Activated CD4-positive, alpha-beta T cell treated with anti-CD3 and anti-CD28 coated beads, Interleukin-2, Interleukin-6, amounts not matched to agents 100 ng/mL and 50 ng/mL, durations not matched to agents 16 hours and 8 hours (primary cell): ENCODE measurements at places on chromosomes 2 and 18.
A peak's percentile ranks its signal among the peaks of the same experiment; 100 is the strongest.

DNA sequence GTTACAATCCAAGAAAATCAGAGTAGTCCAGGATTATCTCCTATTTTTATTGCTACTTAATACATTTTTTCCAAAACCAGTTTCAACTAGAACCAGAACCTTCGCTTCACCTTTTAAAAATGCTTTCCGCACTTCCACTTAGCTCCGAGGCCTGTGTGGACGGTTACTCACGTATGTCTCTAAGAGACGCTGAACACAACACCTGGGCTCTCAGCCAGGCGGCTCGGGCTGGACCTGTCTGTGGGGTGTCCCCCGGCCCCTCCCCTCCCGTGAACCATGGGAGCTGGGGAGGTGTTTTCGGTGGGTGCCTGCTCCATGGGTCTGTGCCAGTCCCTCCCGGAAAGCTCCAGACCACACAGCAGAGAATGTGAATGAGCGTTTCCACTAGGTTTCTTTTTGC is 223.8 kb downstream of the GLI2 start:
- DNase-seq: no peak

GRCh38 chr18:73151086-73151485 is 283.3 kb upstream of the NETO1 start:
- DNase-seq: no peak

- DNase-seq: no peak
These were observed 884.3 kb downstream of the TSN start for GRCh38 chr2:122639711-122640110.

- DNase-seq: peak; percentile 33
These were observed 6.0 kb downstream of the DDX18 start for GRCh38 chr2:117820444-117820843.

DNA sequence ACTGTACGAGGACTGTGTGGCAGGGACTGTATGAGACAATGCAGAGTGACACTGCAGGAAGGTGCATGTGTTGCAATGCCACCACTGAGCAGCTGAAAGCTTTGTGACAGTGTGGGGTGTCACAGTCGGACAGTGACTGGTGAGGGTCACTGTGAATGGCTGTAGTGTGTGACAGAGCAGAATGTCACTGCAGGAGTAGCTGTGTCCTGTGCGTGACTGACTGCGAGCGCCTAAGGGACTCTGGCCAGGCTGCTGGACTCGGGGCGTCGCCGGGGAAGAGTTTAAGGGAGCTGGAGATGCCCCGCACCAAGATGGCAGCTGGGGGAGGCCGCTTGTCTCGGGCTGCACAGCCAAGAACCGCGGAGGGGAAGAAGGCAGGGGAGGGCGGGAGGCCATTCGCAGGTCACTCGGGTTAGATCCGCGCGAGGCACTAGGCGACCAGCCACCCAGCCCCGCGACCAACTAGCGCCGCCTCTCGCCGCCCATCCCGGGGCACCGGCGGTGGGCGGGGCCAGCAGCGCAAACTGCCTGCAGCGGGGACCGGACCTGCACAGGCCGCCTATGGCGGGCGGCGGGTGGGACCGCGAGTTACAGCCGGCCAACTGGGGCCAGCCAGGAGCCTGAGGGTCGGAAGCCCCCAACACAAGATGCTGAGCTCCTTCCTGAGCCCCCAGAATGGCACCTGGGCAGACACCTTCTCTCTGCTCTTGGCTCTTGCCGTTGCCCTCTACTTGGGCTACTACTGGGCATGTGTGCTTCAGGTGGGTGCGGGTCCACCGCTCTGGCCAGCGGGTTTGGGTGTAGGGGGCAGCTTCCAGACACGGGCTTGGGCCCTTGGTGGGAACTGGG is at the start of gene ABHD1:
Gene ABHD1 (plus strand): TSS at position 514 of the 849 bp plus-strand sequence. CDS start 134 bp downstream, at position 648.
- DNase-seq: peak; percentile 51

GRCh38 chr2:144349674-144350073 is 170.2 kb downstream of the ZEB2 start:
- DNase-seq: no peak

DNA sequence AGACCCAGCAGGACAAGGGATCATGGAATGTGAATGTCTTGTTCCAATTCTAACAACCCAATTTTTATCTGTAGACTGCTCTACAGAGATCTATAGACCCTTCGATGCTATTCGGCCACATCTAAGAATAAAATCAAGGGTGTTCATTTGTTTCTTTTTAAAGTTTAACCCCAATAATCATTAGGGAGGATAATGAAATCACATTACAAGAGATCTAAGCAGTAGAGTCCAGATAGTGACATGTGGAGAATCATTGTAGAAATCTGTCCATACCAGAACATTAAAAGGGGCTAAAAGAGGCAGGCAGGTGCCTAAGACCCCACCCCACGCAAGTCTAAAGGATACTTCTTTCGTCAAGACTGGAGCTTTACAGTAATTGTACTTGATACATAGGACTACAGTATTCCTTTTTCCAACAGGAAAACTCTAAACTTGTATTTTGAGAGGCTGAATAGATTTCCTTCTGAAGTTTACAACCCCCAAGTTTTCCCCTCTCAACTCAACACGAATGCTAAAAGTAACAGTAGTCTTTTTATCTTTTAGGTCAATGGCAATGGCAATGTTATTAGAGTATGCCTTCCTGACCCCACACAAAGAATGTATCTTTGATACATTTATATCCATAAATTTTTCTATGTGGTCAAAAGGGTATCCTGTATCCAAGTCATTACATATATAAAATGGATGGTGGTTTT is 183.7 kb downstream of the TCF4 start:
- no peak for DNase-seq

DNA sequence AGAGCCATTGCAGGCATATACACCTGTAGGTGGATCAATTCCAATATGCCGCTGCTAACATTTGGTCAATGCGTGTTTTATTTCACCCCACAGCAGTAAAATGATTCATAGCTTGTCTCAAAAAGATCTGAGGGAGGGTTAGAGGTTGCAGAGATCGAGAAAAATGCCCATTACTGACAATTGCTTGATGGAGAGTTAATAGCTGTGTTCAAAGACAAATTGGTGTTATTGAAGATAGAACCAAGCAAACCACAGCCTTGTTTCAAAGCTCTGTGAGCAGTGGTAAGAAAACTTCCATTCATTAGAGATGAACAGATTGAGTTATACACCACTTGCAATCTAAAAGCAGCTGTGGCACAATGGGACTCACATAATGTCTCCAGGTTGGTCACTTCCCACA is 95.4 kb downstream of the KCNE4 start:
- DNase-seq: no peak

GRCh38 chr2:38945372-38945771 is 55.7 kb downstream of the ARHGEF33 start:
- DNase-seq: no peak

DNA sequence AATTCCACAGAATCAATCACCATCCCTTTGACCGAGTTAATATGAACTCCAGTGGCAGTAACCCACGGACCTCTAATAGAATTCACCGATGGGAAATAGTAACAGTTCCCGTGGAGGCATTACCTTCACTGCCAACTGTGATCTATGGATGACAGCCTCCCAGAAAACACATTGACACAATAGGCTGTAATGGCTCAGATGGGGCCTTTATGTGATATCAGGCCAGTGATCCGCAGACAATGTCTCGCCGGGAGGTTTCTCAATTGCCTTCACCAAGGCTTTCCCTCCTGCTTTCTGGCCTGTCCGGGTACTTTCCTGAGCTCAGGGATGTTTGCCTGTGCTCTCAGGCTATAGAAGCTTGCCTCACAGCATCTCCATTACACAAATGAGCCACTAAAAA is 34.4 kb upstream of the KLF7 start:
- no peak for DNase-seq

DNA sequence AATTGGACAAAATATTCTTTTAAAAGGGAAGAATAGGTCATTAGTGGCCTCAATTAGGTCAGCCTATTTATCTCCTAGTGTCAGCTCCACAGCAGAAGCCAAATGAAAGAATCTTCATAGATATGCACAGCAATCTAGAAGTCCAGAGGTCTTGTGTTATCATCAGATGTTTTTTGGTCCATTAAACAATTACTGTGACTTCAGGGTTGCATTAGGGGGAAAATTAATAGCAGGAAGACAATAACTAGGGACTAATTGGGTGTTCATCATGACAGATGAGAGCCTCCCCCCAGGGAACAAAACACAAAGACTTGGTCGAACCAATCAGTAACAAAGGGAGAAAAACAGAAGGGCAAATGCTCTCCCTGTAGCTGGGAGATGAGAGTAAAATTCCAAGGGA is 264.7 kb downstream of the PTH2R start:
- no peak for DNase-seq

GRCh38 chr2:68124321-68124720 is 33.4 kb upstream of the PNO1 start:
- no peak for DNase-seq

DNA sequence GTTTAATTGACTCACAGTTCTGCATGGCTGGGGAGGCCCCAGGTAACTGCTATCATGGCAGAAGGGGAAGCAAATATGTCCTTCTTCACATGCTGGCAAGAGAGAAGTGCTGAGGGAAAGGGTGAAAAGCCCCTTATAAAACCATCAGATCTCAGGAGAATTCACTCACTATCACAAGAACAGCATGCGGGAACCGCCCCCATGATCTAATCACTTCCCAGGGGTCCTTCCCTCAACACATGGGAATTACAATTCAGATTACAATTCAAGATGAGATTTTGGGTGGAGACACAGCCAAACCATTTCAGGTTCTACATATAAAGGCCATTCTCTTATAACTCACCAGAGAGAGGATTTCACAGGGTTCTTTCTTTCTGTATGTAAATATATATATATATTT is 62.9 kb downstream of the VRK2 start:
- no peak for DNase-seq

GRCh38 chr2:8794923-8795825 is 42.2 kb downstream of the KIDINS220 start:
- no peak for DNase-seq

GRCh38 chr2:160689441-160689840 is 195.8 kb upstream of the RBMS1 start:
- no peak for DNase-seq

DNA sequence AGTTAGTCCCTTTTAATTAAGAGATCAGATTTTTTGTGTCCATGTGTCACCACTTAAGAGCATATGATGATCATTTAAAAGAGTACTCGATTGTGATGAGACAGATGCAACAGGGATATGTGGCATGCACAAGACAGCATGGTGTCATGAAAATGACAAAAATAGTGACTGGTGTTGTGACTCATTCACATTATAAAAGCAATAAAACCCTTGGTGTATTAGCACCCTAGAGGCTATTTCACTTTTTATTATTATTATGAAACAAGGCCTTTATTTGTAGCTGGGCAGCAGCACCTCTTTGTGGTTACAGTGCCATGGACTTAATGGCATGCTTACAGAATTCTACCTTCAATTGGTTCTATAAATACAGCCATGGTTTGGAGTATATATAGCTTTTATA is 1296.0 kb upstream of the ZEB2 start:
- no peak for DNase-seq

GRCh38 chr2:58731488-58731869 is 490.4 kb upstream of the FANCL start:
- no peak for DNase-seq

GRCh38 chr2:191411472-191411871 is 166.3 kb downstream of the MYO1B start:
- DNase-seq: no peak

DNA sequence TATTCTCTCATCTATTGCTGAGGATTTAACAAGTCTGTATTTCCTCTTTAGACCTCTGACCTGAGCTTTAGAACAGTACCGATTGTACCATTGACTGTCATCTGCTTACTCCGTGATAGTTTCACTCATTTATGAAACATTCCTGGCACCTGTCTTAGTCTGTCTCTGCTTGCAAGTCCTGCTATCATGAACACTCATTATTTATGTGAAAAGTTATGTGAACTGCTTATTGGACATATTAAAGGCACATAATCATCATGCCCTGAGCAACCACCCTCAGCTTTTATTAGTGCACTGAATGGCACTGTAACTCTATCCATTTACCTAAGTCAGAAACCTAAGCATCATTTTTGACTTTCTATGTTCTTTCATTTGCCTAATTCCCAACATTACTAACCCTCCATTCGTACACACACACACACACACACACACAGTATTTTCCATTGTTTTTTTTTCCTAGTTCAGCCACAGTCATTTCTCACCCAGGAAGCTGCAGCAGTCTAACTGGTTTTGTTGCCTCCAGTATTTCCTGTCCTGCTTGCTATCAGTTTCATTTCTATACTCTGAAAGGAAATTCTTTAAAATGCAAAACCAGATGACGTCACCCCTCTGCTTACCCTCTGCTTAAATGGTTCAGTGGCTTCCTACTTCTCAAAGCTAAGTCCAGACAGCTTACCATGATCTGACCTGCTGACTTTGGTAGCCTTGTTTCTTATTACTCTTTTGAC is 146.1 kb downstream of the HAUS1 start:
- peak; percentile 86 for DNase-seq

DNA sequence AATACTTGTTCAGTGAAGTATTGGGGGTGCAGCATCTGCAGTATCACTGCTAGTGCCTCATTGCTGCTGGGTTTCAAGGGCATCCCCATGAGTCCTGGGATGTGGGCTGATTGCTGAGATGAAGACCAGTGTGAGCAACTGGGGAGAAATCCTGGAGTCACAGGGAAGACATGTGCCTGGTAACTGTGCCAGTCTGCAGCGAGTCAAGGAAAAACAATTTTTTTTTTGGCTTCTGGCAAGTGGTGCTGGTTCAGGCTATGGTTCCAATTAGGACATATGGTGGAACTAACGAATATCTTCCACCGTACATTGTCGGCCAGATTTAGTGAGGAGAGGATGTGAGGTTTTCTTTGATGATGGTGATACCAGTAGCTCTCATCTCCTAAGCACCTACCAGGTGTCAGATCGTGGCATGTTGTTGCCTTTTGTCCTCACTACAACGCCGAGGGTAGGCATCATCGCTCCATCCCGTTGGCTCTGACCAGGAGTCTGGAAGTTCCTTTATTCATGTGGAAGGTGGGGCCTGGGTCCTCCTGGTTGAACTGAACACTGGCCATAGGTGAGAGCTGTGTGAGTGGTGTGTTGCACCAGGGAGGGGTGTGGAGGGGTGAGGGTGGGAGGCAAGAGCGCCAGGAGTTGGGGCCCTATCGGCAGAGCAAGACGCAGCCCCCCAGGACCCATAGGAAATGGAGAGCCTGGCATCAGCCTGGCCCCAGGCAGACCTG is 118.0 kb upstream of the HS6ST1 start:
- DNase-seq: no peak

- DNase-seq: peak; percentile 75
These were observed 22.2 kb upstream of the ITSN2 start for GRCh38 chr2:24382363-24383073.

- no peak for DNase-seq
These were observed 28.8 kb downstream of the BCL2 start for GRCh38 chr18:63290821-63291200.

DNA sequence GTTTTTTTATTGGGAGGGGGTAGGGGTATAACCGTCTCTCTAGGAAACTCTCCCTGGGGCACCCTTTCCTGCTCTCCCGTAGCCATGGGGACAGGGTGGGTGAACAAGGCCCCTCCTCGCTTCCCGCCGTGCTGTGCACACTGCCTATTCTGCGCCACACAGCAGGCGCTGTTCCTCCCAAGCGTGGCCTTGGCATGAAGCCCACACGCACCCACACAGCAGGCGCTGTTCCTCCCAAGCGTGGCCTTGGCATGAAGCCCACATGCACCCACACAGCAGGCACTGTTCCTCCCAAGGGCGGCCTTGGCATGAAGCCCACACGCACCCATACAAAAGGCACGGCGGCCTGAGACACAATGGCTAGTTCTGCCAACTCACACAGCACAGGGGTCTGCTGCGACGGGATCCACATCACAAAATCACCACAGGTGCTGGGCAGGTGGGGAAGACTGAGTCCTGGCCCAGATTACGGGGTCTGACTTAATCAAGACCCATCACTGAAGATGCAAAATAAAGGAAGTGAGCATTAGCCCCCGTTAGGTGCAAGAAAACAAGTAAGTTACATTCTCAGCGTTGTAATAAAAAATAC is 46.6 kb upstream of the TPO start:
- DNase-seq: no peak

GRCh38 chr18:23573626-23574431 is 12.5 kb downstream of the NPC1 start:
- peak; percentile 63 for DNase-seq
